ENCODE measurements at places on chromosomes 12 and 14.

GRCh38 chr14:82422230-82422629 lies 888.6 kb upstream of the SEL1L start:
- no peak for DNase-seq

DNA sequence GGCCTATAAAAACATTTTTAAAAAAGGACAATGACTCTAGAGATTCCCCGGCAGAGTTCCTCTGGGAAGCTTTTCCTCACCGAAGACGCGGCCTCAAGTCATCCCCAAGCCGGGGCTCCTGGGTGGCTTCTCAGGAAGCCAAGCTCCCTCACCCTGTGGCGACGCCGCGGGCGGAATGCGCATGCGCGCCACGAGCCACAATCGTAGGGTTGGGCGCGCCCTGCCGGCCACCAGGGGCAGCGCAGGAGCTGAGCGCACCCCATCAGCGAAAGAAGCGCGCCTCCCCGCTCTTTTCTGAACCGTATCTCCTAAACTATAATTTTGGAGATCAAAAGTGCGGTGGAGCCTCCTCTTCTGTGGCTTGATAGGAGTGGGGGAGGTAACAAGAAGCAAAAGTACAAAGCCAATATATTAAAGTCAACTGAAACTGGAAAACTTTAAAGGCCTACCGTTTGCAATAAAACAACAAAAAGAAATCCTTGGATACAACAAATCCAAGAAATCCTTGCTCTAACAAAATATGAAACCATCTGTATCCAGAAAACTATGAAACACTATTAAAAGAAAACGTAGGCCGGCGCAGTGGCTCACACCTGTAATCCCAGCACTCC lies 17.4 kb upstream of the CHFR start:
- DNase-seq: peak; percentile 88

DNA sequence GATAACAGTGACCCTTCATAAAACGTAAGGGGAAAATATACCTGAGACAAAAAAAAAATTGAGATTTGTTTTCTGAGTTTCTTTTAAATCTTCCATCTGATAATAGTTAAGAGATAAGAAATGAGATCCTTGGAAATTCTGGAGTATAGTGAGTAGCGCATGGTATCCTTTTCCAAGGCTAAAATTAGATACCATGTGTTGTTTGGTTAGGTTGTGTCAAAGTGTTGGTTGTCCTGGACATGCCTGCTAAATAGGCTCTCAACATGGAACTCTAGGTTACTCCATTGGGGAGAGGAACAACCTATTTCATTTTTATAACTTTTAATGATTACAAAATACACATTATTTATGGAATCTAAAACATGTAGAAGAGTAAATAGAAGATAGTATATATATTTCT lies 14.8 kb downstream of the PYGL start:
- DNase-seq: no peak

DNA sequence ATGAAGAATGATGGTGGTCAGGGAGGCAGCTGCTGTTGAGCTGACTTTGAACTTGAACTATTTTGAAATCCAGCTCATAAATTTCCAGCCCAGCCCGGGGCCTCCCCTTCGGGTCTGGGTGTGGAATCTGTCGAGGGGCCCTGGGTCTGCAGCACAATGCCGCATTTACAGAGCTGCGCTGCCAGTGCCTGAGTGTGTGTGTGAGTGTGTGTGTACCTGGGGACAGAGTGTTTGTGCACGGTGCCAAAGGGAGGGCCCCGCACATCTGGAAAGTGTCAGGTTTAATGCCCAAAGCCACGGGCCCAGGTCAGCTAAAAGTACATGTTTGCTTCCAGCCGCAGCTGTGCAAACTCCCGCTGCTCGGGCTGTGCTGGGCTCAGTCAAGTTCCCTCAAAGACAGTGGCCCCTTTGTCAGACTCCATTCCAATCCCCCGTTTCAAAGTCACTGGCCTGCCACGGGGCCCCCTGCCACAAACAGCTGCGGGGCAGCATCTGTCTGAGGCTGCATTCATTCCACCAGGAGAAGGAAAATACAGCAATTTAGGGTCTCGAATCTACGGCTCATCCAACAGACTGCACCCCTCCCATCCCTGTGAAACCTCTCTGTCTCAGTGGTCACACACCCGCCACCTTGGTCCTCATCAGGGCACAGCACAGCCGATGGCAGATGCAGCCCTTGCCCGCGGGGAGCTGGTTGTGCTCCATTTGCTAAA lies 16.3 kb upstream of the RFLNA start:
- DNase-seq: no peak

GRCh38 chr12:62632411-62632918 lies 165.8 kb downstream of the MON2 start:
- DNase-seq: no peak

DNA sequence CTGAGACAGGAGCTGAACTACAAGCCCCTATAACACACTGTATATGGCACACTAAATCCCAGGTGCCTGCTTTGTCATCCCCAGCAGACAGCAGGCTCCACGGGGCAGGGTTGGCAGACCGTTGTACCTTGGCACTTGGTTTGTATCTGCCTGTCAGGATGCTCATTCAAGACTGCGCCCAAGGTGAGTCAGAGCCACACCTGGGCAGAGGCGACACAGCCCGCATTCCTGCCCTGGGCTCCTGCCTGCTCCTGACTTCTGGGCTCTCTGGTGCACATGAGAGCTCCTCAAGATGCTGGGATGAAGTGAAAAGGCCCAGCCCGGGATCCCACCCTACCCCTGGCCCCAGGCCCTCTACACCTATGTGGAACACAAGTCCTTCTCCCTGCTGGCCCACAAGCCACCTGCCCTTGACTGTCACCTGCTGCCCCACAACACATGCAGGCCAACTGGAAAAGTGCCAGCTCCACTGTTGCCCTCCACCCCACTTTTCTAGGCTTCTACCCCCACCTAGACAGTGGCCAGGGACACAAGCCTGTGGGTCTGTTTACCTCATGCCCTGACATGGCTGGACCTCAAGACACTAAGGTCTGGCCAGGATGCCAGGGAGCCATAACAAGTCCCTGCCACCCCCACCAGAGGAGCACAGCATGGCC lies 30.8 kb upstream of the PNMA1 start:
- DNase-seq: peak; percentile 26

GRCh38 chr12:49043856-49044258 lies 16.7 kb downstream of the KMT2D start:
- peak; percentile 70 for DNase-seq

DNA sequence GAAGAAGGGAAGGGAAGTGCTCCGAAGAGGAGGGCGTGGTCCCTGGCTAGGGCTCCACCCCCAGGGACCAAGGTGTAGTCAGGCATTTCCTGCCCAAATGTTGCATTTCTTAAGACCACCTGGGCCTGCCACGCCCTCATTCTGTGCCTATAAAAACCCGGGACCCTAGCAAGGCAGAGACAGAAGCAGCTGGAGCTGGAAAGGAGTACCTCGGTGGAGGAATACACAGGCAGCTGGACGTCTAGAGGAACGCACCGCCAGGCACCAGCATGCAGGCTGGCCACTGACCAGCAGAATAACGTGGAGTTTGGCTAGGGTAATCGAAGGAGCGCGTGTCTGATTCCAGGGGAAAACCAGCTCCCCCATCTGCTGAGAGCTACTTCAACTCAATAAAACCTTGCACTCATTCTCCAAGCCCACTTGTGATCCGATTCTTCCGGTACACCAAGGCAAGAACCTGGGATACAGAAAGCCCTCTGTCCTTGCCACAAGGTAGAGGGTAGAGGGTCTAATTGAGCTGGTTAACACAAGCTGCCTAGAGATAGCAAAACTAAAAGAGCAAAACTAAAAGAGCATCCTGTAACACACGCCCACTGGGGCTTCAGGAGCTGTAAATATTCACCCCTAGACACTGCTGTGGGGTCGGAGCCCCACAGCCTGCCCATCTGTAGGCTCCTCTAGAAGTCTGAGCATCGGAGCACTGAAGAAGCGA lies 21.0 kb downstream of the CFL2 start:
- no peak for DNase-seq

DNA sequence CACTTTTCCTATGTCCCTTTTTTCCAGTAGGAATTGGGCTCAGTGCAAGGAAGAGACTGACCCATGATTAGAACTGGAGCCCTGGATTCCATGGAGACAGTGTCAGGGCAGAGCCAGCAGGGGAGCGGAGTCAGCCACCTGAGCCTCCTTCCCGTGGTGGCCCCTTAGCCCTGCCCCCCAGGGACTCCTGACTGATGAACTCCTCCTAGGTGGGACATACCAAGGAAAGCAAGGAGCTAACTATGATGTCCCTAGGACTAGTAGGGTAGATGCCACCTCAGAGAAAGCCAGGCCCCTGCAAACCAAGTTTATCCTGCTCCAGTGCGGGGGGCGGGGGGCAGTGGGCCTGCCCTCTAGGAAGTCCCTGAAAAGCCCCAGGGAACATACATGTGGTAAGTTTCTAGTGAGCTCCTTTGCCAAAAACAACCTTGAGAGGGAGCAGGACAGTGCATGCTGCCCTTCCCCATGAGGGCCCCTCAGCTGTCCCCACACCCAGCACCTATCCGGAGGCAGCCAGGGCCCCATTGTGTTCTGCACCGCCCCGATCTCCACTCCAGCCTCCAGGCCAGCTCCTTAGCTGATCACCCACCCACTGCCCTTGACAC lies 6.2 kb upstream of the COL2A1 start:
- no peak for DNase-seq

DNA sequence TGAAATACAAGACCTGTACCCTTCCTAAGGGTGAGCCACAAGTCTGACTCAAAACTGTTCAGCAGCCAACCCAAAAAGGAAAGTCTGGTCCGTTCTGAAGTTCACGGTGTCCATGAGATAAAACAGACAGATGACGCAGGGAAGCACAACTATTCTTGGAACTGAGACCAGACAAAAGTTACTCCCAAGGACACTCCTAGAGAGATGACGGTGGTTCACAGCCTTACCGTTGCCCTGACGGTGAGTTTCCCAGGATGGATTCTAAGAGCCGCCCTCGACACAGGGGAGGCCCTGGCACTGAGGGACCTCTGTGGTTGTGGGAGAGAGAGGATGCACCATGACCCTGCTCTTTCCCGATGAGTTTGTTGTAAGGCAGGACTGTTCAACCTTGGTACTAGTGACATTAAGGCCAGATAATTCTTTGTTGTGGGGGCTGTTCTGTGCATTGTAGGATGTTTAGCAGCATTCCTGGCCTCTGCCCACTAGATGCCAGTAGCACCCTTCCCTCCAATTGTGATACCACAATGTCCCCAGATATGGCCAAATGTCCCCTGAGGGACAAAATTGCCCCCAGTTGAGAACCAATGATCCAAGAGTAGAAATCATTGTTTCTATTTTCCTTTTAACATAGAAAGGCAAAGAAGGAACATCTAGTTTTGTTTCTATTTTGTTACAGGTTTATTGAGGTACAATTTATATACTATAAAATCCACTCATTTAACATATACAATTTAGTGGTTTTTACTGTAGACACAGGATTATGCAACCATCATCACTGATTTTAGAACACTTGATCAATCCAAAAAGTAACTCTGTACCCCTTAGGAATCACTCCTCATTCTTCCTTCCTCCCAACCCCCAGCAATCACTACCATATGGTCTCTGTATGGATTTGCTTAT lies 23.0 kb downstream of the OR10P1 start:
- DNase-seq: no peak

All from stimulated activated CD4-positive, alpha-beta T cell treated with anti-CD3 and anti-CD28 coated beads, Interleukin-4, amount 100 ng/mL, for 4 hours (primary cell).